ENCODE measurements at places on chromosomes 5 and 9.

DNA sequence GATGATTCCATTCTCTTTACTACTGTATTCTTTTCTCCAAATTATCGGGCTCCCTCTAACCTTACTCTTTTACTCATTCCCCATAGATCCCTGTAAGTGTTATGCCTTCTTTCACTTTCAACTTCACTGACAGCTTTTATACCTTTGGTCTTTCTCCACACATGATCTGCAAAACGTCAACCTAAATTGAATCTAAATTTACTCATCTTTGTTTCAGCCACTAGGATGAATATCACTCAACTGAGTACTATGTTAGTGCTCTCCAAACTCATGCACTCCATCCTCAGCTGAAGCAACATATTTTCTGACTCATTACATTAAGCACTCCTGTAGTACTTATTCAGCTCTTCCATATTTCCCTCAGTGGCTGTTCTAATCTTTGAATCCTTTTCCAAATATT, 133.4 kb downstream of the ADAMTS19 start:
- DNase-seq: no peak

DNA sequence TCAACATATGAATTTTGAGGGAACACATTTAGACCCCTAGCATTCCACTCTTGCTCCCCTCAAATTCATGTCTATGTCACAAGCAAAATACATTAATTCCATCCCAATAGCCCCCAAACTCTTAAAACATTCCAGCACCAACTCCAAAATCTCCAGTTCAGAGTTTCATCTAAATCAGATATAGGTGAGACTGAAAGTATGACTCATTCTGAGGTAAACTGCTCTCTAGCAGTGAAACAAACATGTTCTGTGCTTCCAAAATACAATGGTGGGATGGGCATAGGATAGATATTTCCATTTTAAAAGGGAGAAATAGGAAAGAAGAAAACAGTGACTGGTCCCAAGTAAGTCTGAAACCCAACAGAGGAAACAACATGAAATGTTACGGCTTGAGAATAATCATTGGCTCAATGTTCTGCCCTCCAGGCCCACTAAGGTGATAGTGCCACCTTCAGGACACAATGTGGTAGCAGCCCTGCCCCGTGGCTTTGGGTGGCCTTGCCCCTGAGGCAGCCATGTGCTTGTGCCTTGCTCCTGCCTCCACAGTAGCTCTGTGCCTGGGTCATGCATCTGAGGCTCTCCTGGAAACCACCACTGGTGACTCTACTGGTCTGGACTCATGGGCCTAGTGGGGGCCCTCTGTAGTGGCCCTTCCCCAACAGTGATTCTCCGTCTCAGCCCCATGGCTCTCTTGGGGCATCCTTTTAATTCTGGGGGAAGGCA, 36.4 kb upstream of the IPPK start:
- DNase-seq: no peak

GRCh38 chr9:33065157-33066076, 11.1 kb downstream of the SMU1 start:
- no peak for DNase-seq

DNA sequence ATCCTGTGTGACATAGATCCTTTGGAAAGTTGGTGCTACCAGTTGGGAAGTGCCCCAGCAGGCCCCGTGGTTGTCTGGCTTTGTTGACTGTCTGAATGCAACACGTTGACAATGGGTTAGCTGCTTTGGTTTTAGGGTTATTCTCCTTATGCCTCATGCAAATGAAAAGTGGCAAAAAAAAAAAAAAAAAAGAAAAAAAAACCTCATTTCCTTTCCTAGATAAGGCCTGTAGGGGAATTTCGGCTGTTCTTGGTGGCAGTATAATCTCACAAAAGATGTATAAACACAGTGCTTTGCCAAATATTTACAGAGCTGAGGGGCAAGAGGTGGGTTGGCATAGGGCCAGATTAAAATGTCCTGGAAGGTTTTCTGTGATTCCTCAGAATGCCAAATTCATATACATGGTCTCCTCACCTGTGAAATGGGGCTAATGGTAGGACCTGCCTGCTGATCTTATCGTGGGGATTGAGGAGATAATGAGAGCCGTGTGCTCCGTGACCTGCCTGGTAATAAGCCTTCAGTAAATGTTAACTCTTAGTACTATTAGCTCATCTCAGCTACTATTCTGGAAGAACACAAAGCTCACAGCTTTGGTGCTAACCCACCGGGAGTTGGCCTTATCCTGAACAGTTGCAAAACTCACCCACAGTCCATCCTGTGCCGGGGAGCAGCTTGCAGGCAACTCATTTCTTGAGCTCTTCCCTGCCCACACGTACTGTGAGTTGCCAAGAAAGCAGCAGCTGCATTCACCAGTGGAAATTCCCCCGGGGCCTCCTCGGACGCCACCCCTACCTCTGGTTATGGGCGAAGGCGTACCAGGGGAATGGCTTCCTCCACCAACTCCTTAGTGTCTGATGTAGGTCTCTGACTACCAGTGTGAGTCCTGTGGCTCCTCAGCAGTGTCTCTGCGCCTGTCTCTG, 220.3 kb downstream of the NR3C1 start:
- no peak for DNase-seq
